ENCODE measurements at places on chromosomes 3 and 15. TPM values are rescaled to one million over a fixed set of nuclear protein-coding genes. Genes with fewer than 3 reads are reported as not detected.

The ADAMTS7 gene
- 98.7 TPM for total RNA-seq

The ANKUB1 gene
- not detected for total RNA-seq

The CDCP1 gene
- 1.3 TPM for total RNA-seq

The RAB7A gene
- 133 TPM for total RNA-seq

The EHHADH gene
- 5.9 TPM for total RNA-seq

The MBNL1 gene
- total RNA-seq, result 67.8 TPM

The NR1I2 gene
- total RNA-seq, result 0.07 TPM

The PP2D1 gene
- total RNA-seq, result not detected

The GP5 gene
- total RNA-seq, result 0.11 TPM

The CCNB2 gene
- total RNA-seq, result 27.1 TPM

The ROBO2 gene
- total RNA-seq, result 82.4 TPM

The LRRIQ4 gene
- total RNA-seq, result 0.11 TPM

The COL6A5 gene
- 0.04 TPM for total RNA-seq

Measured in mesothelial cell of epicardium (in vitro differentiated cells).